ENCODE measurements at places on chromosomes 3 and 15.

GRCh38 chr3:12423918-12424630 lies 60.2 kb upstream of the TSEN2 start:
- no peak for DNase-seq

DNA sequence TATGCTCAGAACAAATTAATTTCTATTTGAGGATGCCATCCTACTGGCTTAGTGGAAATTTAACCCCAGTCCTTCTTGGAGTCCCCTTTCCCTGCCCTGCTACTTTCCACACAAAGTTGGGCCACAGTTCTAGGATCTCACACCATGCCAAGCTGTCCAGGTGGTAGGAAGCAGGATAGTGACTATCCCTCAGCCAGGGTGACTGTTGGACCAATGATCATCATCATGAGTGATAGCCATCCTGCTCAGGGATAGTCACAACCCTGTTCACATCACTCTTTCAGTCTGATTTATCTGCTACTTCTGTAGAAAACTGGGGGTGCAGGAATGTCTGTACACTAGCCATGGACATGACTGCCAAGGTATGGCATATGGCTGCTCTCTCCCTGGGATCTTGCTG lies 12.8 kb downstream of the HRG start:
- DNase-seq = no peak

- DNase-seq = no peak
Observed at GRCh38 chr3:173584838-173585831, 187.6 kb downstream of the NLGN1 start.

DNA sequence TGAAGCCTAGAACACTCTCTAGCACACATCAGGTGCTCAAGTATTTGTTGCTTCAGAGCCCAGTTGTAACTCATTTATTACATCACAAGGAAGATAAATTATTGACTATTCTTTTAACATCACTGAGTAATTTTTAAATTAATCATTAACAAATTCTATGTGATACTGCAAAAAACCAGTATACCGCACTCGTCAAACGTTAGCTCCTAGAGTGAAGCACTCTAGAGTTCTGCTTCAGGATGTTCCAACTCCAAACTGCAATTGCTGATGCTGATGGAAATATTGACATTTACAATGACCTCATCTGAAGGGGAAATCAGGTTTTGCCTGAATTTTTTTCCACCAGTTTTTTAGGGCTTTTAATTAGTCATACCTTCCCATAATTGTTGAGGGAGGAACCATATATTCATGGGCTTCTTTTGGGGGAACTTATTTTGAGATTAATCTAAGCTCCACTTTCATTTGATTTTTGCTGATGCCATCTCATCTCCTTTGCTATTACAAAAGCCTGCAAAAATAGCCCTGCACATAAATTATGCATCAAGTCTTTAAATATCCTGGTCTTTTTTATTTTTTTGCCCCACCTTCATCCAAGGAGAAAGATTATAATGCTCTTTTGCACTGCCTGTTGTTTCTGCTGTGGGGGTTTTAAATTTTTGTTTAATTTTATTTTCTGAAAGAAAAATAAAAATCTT lies 123.0 kb upstream of the STAC start:
- DNase-seq = no peak

GRCh38 chr3:161347726-161348125 lies 23.6 kb downstream of the SPTSSB start:
- no peak for DNase-seq

- DNase-seq = peak; percentile 76
Observed at GRCh38 chr15:77959432-77959879, 118.1 kb downstream of the TBC1D2B start.

GRCh38 chr3:180408654-180409053 lies 193.3 kb upstream of the TTC14 start:
- DNase-seq = no peak
